ENCODE measurements at places on chromosomes 4 and X. TPM values are rescaled to one million over a fixed set of nuclear protein-coding genes. Genes with fewer than 3 reads are reported as not detected.

- H3K27me3 ChIP-seq = no peaks in the 10 kb centered on the region
- no peak overlapping the region for H3K4me3 ChIP-seq
- DNase-seq = no peak
- H3K36me3 ChIP-seq = no peaks in the 10 kb centered on the region
Measured at GRCh38 chrX:21733705-21734104, 24.2 kb downstream of the SMPX start.

GRCh38 chr4:174461466-174462106 is 60.7 kb downstream of the HPGD start:
- H3K36me3 ChIP-seq = no peaks in the 10 kb centered on the region
- no peaks in the 10 kb centered on the region for H3K4me1 ChIP-seq
- no peak overlapping the region for H3K4me3 ChIP-seq
- DNase-seq = no peak

DNA sequence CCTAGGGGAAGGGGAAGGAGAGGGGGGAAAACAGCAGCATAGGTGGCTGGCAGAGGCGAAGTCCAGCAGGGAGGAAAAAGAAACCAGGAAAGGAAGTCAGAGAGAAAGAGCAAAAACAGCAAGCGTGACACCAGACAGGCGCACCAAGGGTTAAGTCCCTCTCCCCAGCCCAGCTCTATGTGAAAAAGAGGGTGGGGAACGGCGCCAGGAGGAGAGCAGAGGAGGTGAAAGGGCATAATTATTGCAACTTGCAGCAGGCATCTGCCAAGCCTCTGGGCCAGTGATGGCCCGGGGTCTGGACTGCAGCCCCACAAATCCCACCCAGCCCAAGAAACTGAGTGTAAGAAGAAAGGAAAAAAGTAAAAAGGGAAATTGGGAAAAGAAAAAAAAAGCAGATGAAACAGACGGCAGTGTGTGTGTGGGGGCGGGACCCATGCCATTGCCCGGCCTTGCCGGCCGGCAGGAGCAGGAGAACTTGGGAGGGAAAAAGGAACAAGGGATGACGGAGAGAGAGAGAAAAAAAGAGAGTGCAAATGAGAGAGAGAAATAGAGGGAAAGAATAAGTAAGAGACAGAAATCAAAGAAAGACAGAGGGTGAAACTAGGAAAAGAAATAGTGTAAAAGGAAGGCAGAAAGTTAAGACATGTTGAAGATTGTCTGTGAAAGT is 14.1 kb upstream of the RHOXF2 start:
- no peak overlapping the region for H3K27ac ChIP-seq
- peak; percentile 2 for DNase-seq
- no peak overlapping the region for H3K4me3 ChIP-seq
- H3K36me3 ChIP-seq = no peaks in the 10 kb centered on the region

- H3K36me3 ChIP-seq = no peaks in the 10 kb centered on the region
- no peak for DNase-seq
- H3K4me1 ChIP-seq = peaks cover 12% of the 10 kb centered on the region
Measured at GRCh38 chr4:17785858-17786257, 4.4 kb upstream of the FAM184B start.

DNA sequence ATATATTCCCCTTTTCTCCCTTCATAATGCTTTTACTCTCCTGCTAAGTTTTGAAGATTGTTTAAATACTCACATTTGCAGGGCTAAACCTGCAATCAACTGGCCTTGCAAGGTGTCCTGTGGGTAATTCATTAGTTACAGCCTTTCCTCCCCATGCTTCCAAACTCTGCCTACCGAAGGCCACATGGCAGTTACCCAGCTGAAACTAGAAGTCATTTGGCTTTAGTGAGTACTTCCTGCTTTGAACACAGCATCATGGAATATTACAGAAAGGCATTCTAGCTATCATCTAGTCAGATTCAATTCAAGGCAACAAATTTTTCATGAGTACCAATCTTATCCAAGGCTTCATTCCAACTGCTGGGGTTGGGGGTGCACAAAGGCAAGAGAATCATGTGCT is 55.6 kb downstream of the SRPX start:
- DNase-seq = no peak
- no peaks in the 10 kb centered on the region for H3K36me3 ChIP-seq
- H3K4me3 ChIP-seq = no peak overlapping the region
- H3K27me3 ChIP-seq = peaks cover 7% of the 10 kb centered on the region
- H3K4me1 ChIP-seq = no peaks in the 10 kb centered on the region

DNA sequence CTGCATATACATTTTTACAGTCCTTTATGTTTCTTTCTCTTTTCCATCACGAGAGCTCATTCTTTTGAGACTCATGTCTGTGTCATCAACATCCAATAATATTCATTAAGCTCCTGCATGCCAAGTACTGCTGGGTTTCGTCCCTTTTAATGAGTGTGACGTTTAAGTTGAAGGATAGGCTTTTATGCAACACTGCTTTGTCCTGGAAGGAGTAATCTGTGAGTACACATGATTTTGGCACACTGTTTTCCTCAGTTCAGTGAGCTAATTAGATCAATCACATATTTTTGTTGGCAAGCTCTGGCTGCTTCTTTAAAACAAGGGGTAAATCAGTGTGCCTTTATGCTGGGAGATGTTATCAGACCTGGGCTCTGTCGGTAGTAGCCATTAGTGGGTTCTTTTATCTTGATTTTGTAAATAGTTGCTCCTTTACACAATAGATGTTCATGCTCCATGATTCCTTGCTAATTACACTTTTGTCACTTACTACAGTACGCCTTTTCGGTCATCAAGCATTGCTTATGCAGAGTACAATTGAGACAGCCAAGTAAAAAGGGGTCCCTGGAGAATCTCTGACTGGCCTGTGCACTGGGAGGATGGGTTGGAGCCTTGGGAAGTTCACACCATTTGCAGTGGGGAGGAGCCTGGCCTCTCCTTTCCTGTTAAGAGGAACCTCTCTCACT is 132.6 kb downstream of the FHIP1A start:
- no peaks in the 10 kb centered on the region for H3K4me1 ChIP-seq
- no peak overlapping the region for H3K4me3 ChIP-seq
- no peaks in the 10 kb centered on the region for H3K27me3 ChIP-seq

DNA sequence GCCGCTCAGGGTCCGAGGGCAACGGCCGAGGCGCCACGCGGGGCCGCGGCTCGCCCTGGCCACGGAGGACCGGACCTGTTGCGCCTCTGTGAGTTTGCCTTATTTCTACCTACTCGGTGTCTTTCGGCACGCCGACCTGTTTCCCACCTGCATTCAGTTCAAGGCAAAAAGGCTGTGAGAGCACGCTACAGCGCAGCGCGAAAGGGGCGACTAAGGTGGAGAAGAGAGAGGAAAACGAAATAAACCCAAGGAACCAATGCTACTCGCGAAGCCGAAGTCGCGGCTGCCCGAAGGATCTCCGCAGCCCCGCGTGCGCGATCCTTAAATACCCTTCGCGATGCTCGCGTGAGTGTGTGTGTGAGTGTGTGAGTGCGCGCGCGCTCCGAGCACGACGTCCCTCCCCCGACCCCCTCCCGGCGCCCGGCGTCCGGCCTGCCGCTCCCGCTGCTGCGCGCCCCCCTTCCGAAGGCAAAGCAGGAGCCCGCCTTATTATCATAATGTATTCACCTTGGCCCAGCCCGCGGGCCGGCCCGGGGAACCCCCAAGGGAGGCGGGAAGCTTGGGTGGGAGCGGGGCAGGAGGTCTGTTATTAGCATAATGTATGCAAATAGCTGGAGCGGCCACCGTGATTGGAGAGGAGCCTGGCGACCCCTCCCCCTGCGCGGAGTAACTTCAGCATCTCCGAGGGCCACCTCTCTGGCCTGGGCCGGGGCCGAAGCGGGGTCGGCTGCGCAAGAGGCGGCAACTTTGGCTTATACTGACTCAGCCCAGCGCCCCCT is at the start of gene COL25A1:
Gene COL25A1, minus strand, starts transcription at position 298 of the 779 bp plus-strand sequence.
- H3K36me3 ChIP-seq = no peaks in the 10 kb centered on the region
- H3K27me3 ChIP-seq = peaks cover 17% of the 10 kb centered on the region
- peak within 1 kb of the TSS; percentile 72 for H3K4me3 ChIP-seq
- peak; percentile 65 for DNase-seq
- H3K27ac ChIP-seq = peak within 1 kb of the TSS; percentile 37

Gene MTTP
- 1.6 TPM for total RNA-seq

Gene MAGEA12
- not detected for total RNA-seq

Gene AMBN
- total RNA-seq = not detected

Gene ERAS
- total RNA-seq = not detected
